Smooth muscle cell of trachea (primary cell): ENCODE measurements at places on chromosomes 3 and 15. TPM values are rescaled to one million over a fixed set of nuclear protein-coding genes. Genes with fewer than 3 reads are reported as not detected.

The COPB2 gene
- total RNA-seq: 261 and 288 TPM in 2 replicates

The ELP6 gene
- 22.3 and 31.7 TPM in 2 replicates for total RNA-seq

The ZNF662 gene
- total RNA-seq: 2.3 and 2.8 TPM in 2 replicates

The PPARG gene
- 45.4 and 68.1 TPM in 2 replicates for total RNA-seq

The MUC20 gene
- total RNA-seq: under 0.01 and 0.50 TPM in 2 replicates

The SGO1 gene
- 0.17 and 9.9 TPM in 2 replicates for total RNA-seq

The GOLGA8K gene
- total RNA-seq: under 0.01 and 0.44 TPM in 2 replicates
